ENCODE measurements at places on chromosomes 16 and 17.
A peak's percentile ranks its signal among the peaks of the same experiment; 100 is the strongest.

- no peak for DNase-seq
These were observed 11.7 kb downstream of the TRAF4 start for GRCh38 chr17:28755486-28755885.

- no peak for DNase-seq
These were observed 85.0 kb downstream of the C17orf58 start for GRCh38 chr17:67911059-67911782.

GRCh38 chr16:65793781-65794180 is 572.7 kb upstream of the CDH5 start:
- no peak for DNase-seq

- DNase-seq = no peak
These were observed 16.9 kb downstream of the SYT17 start for GRCh38 chr16:19184823-19185509.

GRCh38 chr16:84897911-84898377 is 78.2 kb downstream of the CRISPLD2 start:
- no peak for DNase-seq

DNA sequence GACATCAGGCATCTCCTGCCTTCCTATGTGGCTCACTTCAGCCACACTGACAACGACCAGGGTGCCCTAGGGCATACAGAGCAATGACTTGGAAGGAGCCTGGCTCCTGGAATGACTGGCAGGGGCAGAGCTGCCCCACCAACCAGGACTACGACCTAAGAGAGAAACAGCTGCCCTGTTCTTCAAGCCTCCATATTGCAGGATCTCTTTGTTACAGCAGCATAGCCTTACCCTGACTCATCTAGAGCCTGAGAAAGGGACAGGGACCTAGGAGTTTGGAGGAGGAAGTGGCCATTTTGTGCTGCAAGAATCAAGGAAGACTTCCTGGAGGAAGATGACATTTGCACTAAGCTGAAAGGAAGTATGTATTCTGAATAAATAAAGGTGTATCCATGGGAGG is 49.6 kb downstream of the GSG1L start:
- no peak for DNase-seq

DNA sequence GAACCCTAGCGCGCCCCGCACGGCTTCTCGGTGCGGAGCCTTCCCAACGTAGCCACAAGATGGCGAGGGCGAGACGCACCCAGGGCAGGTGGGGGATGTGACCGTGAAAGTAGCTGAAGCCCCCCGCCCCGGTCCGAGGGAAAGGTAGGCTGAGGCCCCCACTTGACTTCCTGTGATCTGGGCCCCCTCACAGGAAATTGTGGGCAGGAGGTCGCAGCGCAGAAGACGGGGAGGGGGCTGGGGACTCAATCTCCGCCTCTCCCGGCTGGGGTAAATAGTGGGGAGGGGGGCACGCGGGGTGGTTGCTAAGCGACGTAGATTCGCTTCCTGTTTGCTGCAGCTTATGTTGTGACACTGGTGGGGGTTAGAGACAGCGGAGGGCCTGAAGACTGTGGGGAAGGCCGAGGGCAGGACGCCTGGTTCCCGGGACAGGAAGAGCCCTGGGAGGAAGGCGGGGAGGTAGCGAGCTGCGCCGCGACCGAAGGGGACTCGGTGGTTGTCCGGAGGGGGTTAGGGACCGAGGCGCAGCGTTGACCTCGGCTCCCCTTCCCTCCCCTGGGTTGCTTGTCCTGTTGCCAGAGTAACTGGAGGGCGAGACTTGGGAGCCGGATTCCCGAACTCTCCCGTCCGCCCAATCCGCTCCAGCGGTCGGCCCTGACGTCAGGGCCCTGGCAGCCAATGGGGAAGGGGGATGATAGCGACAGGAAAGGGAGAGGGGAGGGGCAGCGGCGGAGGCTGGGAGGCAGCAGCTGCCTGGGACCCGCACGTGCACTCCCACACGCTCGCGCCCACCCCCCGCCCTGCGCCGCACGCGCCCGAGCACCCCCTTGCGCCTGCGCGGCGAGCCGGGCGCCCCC is 1.2 kb downstream of the KDM6B start:
- DNase-seq = peak; percentile 71

DNA sequence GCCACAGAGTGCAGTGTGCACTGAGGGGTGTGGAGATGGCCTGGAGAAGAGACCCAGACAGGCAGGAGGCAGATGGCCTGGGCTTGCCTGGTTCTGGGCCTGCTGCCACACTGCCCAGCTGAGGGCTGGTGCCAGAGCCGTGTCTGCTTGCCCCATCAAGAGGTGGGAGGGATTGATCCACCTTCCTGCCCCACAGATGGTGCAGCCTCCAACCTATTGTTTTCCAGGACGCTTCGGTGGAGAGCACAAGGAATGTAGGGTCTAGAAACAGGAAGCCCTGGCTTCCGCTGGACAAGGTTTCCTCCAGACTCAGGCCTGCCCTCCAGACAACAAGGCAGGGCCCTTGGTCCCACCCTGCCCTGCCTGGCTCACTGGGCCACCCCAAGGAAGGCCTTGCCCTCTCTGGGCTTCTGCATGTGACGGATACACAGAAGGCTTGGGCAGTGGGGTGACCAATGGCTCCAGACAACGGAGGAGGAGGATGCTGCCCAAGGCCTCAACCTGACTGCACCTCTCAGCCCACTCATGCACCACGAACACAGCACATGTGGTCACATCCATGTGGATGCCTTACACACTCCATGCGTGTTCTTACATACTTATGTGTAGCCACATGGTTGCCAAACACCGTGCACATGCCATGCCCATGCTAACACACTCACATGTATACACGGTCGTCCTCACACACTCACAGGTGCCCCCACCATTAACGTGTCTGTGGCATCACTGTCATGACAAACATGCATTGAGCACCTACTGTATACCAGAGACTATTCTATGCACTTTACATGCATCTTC is 6.5 kb upstream of the CDH5 start:
- no peak for DNase-seq

All from NCI-H1436 treated with DMSO at 0.1 percent for 48 hours (cell line).